ENCODE measurements at places on chromosomes 12 and 14.

DNA sequence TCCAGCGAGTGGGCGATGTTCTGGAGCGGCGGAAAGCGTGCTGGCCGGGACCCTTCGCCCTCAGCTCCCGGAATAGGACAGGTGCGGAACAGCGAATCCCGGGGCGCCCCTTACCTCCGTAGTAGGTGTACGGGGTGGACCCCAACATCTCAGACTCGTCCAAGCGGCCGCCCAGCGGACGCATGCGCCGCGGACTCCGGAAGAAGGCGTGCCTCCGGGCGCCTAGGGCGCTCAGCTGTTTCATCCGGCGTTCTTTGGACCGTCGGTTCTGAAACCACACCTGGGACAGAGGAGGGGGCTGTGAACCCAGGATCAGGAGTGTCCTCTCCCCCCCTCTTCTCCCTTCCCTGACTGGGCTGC is 4.5 kb downstream of the LHX5 start:
- no peak for DNase-seq

GRCh38 chr14:23521785-23522640 is 29.6 kb downstream of the ZFHX2 start:
- DNase-seq, result peak; percentile 16

DNA sequence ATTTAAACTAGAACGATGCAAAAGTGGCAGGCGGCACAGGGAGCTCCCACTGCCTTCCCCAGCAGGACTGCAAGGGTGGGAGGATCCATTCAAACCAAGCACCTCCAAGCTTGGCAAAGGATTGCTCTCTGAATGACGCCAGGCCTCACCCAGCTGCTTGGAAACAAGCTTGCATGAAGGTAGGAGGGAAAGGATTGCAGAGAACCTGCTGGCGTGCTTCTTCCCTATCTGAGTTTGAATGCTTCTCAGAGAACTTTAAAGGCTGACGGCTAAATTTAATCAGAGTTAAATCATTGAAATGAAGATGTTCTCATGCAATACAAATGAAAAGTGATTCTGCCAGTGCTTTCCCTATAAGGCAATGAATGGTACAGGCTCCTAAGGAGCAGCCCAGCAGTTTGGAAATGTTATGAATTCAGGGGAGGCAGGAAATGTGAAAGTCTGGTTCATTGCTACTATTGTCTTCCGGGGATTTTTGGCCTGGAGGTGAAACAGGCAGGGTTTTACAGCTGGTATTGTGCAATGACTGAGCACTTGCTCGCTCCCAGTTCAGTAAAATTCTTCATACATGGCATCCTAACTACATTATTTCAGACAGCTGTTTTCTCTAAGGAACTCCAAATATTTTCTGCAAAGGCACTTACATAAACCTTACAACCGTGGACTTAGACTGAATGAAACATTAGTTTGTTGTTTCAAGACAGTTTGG is 31.9 kb upstream of the DUSP6 start:
- DNase-seq, result peak; percentile 81

- DNase-seq, result no peak
Observed at GRCh38 chr12:51925346-51926063, 18.2 kb downstream of the ACVRL1 start.

DNA sequence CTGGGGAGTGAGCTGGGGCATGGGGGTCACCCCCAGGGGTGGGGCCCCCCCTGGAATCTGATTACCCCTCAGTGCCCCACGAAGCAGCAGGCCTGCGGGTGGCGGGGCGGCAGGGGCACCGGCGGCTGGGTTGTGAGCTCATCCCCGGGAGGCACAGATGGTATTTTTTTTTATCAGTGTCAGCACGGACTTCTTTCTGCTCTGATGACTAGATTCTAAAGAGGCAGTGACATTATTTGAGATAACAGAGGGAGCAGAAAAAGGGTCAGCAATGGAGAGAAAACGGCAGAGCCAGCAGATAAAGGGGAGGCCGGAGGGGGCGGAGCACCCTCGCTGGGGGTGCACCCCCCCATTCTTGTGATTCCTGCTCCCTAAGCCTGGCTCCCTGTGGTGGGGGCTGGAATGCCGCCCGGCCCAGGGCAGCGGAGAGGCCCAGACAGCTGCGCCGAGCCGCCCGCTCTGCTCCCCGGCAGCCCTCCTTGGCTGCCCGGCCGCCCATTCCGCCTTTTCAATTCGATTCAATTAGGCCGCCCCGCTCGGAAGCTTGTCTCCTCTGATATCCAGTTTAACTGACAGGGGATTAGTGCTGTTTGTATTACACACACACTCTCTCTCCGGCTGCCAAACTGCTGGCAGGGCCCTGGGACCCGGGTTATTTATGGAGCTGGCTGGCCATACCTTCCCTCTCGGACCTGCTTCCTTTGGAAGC is 32.9 kb downstream of the MVK start:
- no peak for DNase-seq

DNA sequence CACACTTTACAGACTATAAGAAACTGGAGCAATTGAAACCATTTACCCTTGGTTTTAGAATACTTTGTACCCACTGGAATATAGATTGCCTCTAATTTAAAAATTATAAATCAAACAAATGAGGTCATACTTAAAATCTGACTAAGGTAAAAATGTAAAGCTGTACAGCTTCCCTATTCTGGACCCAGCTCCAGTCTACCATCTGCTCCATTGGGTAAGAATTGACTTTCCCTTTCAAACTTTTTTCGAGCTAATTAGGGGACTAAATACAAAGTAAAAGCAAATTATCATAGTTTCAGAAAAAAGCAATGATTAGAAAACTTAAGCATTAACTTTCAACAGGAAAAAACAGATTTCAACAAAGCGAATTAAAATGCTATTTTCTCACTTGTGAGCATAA is 4.3 kb downstream of the KRR1 start:
- DNase-seq, result peak; percentile 24

GRCh38 chr12:99898645-99899044 is 86.1 kb downstream of the ANKS1B start:
- DNase-seq, result no peak

- peak; percentile 90 for DNase-seq
Observed at GRCh38 chr12:11581179-11581755, 68.2 kb upstream of the ETV6 start.

DNA sequence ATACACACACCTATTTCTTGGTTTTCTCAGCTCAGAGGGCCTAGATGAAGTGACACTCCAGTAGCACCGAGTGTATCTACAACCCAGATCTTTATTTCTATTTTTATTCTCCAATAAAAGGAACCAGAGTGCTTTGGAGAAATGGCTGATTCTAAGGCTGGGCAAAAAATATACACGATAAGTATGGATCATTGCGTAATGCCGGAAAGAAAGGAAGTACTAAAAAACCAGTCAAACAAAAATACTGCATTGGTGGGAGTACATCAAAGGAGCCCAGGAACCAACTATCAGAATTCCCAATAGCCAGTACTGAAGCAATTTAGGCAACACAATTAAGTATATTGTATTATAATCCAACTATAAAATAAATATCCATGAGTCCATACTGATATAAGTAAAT is 400.9 kb upstream of the CCDC196 start:
- DNase-seq, result peak; percentile 28

- DNase-seq, result no peak
Observed at GRCh38 chr14:104136472-104137296, 1.7 kb upstream of the KIF26A start.

GRCh38 chr12:20410734-20411133 is 42.4 kb downstream of the PDE3A start:
- no peak for DNase-seq

DNA sequence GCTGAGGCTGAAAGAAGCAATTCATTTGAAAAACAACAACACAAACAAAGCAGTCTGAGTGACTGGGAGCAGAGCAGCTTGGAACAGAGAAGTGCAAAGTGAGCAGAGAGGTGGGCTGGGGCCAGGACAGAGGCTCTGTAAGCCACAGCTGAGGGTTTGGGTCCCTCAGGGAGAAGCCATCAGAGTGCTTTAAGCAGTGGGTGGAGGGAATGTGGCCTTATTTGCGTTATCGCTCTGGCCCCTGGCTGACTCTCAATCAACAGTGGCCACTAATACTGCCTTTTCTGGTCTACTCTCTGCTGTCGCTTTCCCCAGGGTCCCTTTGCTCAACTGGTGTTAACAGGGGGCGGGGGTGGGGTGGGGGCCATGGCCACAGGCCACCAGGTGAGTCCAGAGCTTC is 44.2 kb downstream of the IRF2BPL start:
- DNase-seq, result no peak

DNA sequence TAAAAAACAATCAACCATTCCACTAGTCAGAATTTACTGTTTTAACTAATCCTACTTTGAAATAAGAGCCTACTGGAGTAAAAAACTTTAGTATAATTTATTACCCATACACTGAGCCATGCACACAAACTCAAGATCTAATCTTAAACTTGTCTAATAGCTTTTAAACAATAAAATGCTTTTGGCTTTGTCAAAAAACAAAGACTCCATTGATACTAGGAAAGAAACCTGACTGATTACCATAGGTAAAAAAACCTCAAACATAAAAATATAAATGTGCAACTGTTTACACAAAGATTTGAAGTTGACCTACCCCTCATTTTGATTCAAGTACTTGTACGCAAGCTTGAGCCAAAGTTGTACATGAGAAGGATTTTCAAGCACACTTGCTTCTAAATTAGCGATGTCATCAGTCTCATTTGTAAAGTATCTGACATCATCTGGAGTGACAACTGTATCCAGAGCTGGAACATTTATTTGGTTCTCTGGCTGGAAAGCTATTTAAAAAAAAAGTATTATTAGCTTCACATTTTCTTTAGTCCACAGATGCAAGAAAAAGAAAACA is 36.1 kb downstream of the ZFC3H1 start:
- no peak for DNase-seq

- DNase-seq, result no peak
Observed at GRCh38 chr12:53971686-53972085, 1.2 kb upstream of the HOXC11 start.

DNA sequence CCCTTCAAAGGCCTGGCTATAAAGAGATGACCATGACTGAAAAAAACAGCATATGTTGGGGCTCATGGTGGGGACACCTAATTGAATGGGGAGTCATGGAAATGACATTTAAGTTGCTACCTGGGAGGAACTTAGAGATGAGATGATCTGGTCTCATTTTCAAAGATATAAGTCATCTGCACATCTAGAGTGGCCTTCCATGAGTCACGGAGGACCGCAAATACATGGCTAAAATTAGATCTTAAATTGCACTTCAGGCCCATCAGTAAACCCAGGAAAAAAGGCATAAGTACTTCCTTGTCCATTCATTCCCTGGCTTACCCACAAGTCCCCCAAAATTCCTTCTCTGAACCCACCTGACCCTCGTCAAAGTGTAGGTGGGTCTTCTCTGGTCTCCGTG is 53.4 kb downstream of the SPTB start:
- DNase-seq, result no peak

- no peak for DNase-seq
Observed at GRCh38 chr12:40106202-40106533, 287 bp upstream of the SLC2A13 start.

GRCh38 chr12:131723532-131723931 is 12.6 kb downstream of the SFSWAP start:
- no peak for DNase-seq

- no peak for DNase-seq
Observed at GRCh38 chr12:82675246-82675645, 11.5 kb upstream of the TMTC2 start.

GRCh38 chr12:123478762-123479161 is 20.8 kb downstream of the SNRNP35 start:
- no peak for DNase-seq

Measured in suppressor macrophage (primary cell).